Myocyte (in vitro differentiated cells): ENCODE measurements at places on chromosomes 1 and 21. TPM values are rescaled to one million over a fixed set of nuclear protein-coding genes. Genes with fewer than 3 reads are reported as not detected.
A peak's percentile ranks its signal among the peaks of the same experiment; 100 is the strongest.

DNA sequence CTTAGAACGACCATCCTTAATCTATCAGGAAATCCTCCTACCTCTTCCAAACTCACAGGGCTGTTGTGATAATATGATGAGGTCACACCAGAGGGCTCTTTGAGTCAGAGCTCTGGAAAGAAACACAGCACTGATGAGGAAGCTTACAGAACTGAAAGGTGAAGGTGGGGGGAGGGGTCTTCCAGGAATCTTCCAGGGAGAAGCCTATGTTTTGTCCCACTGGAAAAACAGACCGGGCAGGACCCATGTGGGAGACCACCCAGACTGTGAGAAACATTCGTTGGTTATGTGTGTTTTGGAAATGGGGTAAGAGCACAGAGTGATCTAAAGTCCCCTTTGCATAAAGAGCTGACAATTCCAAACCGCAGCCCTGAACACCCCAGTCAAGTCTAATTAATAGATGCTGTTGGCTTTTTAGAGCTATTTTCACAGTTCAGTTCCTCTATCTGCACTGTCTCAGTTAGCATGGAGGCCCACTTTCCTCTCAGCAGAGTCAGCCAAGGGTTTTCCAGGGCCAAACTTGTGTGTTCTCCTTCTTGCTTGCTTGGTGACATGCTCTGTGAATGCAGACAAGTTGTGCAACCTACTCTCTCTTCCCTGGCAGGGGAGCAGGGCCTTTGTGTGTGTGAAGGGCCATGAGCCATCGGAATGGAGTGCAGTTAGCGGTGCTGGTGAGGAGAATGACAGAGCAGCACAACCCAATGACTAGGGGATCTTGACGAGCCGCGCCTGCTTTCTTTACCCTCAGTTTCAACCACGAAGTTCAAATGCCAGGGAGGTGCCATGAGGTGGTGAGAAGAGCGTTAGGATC, 12.3 kb downstream of the PHLDA3 start:
- peak; percentile 90 for DNase-seq

ST6GALNAC5 gene
- total RNA-seq = 2.2 and 5.1 TPM in 2 replicates

ACTL8 gene
- total RNA-seq = not detected in 2 replicates

DNA sequence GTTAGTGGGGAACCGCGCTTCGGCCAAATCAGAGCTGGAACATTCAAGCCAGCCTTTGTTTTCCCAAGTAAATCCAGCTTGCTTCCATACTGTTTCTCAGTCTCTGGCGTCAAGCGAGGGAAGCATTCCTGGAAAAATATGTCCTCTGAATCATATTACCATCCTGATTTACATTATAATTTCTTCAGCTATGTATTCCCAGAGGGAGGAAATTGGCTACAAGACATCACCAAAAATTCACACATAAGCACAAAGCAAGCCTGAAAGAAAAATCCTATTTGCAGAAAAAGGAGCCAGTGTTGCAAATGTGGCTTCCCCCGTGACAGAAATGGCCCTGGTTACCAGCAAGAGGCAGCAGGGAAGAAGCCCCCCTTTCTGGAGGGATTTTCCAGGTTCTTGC, 233.3 kb downstream of the KCNJ6 start:
- DNase-seq = no peak

DNA sequence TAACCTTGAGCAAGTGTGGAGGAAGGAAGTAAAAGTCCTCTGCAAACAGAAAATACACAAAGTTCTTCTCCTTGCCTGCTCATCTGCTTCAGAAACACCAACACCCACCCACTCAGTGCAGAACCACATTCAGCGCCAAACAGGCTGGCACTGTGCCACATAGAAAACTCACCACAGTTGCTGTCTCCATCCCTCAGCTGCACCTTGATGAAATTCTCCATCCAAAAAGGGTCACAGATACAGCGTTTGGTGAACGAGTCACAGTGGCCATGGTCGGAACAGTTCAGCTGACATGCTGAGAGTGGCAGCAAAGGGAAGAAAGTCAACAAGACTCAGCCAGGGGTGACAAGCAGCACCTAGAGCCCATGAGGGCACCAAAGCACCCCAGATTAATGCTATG, 114.5 kb downstream of the KIAA0319L start:
- peak; percentile 16 for DNase-seq

DNA sequence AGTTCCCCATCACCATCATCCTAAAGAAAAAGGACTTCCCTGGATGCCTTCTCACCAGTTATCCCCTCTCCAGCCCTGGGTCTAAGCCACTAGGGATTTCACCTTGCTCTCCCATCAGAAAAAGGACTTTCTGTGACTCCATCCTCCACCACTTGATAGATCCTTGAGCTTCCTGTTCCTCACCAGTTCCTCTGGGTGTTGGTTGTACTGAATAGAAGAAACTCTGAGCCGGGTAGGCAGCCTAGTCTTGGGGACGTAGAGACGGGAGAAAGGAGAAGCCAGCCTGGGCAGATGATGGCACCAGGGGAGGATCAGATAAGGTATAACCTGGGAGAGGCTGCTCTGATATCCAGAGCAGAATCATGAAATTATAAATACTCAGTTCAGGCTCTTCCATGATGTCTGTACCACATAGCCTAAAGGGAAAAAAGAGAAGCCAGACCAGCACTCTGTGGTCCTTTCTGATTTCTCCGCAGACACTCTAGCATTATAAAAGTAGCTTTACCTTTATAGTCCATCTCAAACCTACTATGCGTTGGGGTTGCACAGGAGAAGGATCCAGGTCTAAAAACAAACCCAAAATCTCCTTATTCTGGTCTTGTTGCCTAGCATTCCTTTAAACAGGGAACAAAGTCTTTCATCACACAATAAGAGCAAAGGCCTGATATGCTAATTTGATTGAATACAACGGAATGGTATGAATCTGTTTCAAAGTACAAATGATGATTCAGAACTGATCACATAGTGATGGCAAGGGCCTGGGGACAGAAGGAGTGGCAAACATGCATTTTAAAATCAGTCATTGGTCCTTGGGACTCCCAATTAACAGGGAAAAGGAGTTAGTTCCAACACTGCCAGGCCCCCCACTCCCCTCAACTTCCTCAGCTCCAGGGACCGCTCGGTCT, 1.2 kb upstream of the CD34 start:
- no peak for DNase-seq

FCRL5 gene
- not detected in 2 replicates for total RNA-seq

CFHR5 gene
- not detected in 2 replicates for total RNA-seq

OR2G6 gene
- total RNA-seq = not detected in 2 replicates

- no peak for DNase-seq
These were observed 35.4 kb upstream of the AGPAT3 start for GRCh38 chr21:43829575-43830119.

DNA sequence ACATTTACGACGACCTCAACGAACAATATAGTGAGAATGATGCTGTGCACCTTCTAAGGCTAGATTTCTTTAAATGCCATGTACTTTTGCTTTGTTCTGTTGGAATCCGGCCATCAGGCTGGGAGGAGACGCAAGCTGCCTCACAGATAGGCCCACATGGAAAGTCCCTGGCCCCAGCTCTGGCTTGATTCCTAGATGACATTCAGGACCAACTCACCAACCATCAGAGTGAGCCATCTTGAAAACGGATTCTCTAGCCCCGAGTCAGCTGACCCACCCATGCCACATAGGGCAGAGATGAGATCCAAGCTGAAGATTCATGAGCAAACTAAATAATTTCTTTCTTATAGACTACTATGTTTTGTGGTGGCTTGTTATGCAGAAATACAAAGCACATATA, 164.4 kb downstream of the ZNF281 start:
- peak; percentile 32 for DNase-seq

DNA sequence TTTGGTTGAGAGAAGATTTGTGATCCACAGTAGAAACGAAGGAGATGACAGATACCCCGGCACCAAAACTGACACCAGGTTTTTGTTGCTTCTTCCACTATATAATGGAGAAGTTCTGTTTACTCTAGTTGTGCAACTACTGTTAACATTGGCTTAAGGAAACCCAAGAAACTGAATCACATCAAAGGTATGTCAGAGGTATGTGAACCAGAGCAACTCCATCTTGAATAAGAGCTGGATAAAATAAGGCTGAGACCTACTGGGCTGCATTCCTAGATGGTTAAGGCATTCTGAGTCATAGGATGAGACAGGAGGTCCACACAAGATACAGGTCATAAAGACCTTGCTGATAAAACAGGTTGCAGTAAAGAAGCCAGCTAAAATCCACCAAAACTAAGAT, 173.7 kb upstream of the CAMK1G start:
- no peak for DNase-seq

DNA sequence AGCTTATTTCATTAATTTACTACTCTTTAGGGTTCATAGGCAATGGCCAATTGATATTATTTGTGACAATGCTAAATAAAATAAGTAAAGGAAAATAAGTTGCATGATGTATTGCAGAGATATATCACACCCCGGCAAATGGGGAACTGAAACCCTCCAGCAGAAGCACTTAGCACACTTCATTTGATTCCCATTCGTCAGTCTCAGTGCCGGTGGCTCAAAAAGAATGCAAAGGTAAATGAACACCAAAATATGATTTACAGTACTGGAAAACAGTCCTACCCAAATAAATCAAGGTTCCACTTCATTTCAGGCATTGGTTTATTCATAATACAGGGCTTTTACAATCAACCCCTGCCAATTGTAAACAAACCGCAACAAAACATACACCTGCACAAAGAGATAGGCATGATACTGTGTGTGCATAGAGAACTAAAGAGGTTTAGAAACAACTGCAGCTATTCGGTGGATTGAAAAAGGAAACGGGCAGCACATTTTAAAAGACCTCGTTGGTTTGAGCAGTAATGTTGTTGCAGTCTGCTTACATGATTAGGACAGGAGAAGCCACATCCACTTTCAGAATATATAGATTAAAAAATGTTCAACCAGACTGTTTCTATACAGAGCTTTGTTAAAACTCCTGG, 1019.2 kb downstream of the TTLL7 start:
- no peak for DNase-seq

GRCh38 chr21:15277466-15277865, 212.7 kb upstream of the NRIP1 start:
- no peak for DNase-seq

FALEC gene
- not detected in 2 replicates for total RNA-seq

CORT gene
- total RNA-seq = not detected in 2 replicates

KRTAP10-7 gene
- not detected in 2 replicates for total RNA-seq

DNA sequence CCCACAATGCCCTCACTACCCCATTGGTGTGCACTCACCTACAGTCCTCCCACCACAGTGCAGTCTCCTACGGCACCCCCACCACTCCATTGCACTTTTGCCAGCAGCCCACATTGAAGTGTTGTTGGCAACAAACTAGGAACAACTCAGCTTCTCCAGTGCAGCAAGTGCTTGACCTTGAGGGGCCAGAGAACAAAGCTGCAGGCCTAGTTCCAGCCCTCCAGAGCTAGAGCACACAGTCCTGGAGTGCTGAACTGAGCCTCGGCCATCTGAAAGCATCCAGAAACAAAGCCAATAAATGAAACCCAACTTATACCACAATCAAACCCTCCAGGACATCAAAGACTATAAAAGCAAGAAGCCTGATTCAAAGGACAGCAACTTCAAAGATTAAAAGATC, 129.9 kb downstream of the C1orf94 start:
- DNase-seq = no peak

CACNA1S gene
- 57.2 and 58.9 TPM in 2 replicates for total RNA-seq

SELL gene
- not detected in 2 replicates for total RNA-seq

GRCh38 chr1:6588893-6589520, 9.2 kb downstream of the ZBTB48 start:
- DNase-seq = peak; percentile 92

DCLRE1B gene
- total RNA-seq = 4.2 and 5.3 TPM in 2 replicates

DNA sequence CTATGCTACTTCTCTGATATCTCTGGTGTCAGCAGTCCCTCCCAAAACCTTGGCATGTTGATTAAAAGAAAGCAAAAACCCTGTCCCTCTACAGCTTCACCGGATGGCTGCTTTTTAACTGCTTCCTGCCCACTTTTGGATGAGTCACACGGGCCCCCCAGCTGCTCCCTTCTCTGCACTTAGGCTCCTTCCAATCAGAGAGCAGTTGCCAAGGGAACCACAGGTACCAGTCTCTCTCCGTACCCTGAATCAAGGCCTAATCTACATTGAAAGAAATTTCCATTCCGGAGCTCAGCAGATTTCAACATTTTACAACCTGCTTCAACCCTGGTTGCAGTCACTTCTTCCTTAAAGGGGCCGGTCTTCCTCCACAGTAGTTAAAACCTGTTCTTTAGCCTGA, 70.6 kb upstream of the GJB5 start:
- no peak for DNase-seq
